ENCODE measurements at places on chromosomes 1 and 21.
A peak's percentile ranks its signal among the peaks of the same experiment; 100 is the strongest.

DNA sequence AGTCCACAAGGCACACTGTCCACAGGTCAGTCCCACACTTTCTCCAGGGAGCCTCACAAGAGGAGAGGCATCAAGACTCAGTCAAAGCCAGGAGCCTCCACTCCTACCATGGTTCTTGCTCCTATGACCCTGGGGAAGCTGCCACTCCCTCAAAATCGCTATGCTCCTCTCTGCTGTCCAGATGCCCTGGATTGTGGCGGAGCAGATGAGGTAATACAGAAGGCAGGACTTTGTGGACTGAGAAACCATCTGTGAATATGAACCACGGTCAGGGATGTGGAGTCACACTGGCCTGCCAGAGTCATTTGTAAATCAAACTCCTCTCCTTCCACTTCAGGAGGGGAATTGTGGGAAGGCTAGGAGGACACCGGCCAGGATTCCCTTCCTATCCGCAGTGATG lies 20.6 kb downstream of the VWA5B1 start:
- no peak for DNase-seq

- DNase-seq, result peak; percentile 36
Measured at GRCh38 chr1:174262349-174263241, 103.3 kb downstream of the RABGAP1L start.

GRCh38 chr1:167520711-167521206 lies 2.4 kb upstream of the CD247 start:
- DNase-seq, result no peak

DNA sequence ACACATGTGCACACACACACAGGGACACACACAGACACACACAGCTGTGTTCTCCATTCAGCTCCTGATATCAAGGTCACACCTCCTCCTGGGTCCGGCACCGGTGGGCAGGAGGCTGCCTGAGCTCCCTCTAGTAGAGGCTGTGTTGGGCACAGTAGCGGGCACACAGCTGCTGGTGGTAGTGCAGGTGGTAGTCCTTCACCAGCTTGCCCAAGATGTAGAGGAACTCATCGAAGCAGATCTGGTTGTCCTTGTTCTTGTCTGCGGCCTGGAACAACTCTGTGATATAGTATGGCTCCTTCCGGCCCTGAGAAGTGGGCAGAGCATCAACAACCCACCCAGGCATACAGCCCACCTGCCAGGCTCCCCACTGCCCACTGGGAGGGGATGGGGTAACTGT lies 5.6 kb upstream of the S100A8 start:
- DNase-seq, result no peak

DNA sequence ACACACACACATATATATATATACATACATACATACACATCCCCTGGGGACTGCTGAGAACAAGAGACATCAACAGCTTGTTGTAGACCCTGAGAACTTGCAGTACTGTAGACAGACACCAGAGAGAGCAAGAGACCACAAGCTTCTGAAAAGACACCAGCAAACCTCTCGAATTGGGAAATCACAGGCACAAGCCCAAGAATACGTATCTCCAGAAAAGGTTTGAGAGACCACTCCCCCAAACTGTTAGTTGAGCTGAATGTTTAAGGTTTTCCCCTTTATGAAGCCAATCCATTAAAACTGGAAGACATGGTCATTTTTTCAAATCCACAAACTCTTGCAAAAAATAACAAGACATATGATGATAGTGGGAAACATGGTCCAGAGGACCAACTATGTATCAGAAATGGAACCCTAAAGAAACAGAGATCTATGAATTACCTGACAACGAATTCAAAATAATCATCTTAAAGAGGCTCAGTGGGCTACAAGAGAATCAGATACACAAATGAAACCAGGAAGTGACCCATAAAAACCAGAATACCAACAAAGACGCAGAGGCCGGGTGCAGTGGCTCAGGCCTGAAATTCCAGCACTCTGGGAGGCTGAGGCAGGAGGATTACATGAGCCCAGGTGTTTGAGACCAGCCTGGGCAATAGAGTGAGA lies 45.1 kb downstream of the SLC2A1 start:
- peak; percentile 84 for DNase-seq

All from CD4-positive, alpha-beta T cell treated with Interleukin-12 subunit alpha and Interleukin-12 subunit beta, for 1 hour (primary cell).